ENCODE measurements at places on chromosomes 11 and 22. TPM values are rescaled to one million over a fixed set of nuclear protein-coding genes. Genes with fewer than 3 reads are reported as not detected.

- peak; percentile 46 for ATAC-seq
Observed at GRCh38 chr11:64809781-64810241, 540 bp downstream of the MEN1 start.

ZP1 gene
- 0.16 TPM for total RNA-seq

DNA sequence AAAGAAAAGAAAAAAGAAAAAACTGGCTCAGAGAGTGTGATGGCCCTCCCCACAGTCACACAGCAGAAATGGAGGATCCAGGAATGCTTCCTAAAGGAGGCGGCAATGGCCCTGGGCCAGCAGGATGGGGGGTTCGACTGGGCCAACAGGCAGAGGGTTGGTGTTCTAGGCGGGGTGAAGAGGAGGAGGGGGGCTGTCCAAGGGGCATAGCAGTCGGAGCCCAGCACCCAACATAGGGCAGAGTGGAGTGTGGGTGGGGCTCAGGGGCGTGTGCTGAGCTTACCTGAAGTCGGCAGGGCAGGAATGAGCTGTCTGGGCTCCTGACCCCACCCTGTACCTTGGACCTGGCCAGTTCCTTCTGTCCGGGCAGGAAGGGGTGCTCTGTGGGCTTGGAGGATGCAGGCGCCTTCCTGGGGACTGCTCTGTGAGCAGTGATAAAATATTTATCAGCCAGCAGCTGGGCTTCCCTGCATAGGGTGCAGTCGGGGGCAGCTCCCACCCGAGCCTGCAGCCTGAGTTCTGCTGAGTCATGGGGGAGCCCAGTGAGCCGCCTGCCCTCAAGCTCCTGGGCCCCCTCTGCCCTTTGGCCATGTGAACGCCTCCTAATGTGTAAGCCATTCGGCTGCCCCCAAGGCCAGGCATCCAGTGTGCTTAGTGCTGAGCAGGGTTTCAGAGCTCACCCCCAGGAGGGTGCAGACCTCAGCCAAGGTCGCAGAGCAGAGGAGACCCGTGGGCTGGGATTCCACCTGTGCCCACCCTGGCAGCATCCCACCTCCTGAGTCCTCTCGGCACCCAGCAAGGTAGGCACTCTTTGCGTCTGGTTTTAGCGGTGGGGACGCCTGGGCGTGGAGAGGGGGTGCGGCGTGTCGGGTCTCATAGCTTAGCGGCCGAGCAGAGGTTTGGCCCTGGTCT, 25.3 kb upstream of the PRR5 start:
- no peak for ATAC-seq

CLDN5 gene
- total RNA-seq: not detected

DNA sequence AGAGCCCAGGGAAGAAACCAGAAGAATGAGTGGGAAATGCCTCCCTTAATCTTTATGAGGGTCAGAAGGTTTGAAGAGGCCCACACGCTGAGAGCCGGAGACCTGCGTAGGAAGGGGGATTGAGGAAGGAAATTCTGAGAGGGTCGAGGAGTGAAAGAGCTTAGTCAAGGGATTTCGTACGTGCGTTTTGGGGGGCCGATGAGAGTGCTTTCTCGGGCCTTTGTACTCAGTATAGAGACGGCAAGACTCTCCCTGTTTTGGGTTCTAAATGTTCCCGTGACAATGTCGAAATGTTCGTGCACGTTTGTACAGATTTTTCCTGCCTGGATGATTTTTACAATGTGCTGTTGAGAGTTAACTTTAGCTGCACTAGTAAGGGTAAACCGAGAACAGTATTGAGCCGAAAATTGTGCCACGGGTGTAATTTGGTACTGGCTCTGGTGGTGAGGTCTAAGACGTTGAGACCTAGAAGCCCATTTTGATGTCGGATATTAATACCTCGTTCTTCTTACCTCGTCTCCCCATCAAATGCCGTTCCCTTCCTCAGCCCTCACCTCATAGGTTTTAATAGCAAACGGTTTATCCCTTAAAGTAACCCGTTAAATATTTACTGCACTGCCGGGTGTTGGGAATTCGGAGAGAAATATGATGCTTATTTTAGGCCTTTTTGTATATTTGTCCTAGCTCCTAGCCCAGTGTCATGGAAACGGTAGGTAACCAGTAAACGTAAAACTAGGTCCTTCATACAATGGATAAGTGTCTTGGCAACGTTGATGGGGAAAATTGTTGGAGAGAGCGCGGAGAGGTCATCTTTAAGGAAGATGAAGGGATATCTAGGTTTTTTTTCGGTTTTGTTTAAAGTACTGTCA, 734 bp downstream of the C11orf58 start:
- peak; percentile 25 for ATAC-seq

DNA sequence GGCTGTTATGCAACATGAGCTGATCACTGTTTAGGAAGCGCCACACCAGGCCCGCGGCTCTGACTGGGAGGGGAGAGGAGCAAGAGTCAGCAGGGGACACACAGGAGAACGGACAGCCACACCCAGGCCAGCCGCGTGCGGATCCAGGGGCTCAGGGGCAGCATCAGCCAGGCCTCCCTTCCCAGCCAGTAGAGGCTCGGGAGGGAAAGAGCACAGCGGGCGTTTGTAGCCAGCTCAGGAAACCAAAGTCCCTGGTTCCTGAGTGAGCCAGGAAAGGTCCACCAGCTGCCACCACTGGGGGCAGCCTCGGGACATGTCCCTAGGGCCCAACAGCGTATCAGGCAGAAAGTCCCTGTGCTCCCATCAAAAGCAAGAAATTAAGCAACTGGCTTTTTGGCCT, 71.8 kb upstream of the PITPNB start:
- no peak for ATAC-seq

DNA sequence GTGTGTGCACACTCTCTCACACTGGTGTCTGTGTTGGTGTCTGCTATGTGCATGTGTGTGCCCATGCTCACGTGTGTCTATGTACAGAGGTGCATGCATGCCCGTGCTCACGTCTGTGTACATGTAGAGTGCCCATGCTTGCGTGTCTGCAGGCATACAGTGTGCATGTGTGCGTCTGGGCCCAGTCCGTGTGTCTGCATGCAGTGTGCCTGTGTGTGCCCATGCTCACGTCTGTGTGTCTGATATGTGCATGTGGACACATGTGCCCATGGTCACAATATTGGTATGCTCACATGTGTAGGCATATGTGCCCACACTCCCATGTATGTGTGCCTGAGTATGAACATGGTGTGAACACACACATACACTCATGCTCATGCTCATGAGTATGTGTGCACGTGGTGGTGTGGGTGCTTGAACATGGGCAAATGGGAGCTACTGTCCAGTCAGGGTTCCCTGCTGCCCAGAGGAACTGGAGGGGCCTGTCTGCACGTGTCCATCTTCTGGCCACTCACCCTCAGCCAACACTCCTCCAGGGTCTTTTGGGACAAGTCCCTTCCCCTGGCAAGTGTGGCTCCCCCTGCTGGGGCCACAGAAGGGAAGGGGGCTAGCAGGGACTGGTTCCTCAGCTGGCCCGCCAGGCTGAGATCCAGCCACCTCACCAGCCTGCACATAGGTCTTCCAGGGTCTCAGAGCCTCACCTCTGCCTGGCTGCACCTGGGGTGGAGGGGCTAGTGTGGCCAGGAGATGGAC, 7.3 kb upstream of the TBX1 start:
- no peak for ATAC-seq

MYO7A gene
- 4.0 TPM for total RNA-seq

- ATAC-seq: no peak
Observed at GRCh38 chr11:1796413-1797011, 32.8 kb upstream of the CTSD start.

CFL1 gene
- 682 TPM for total RNA-seq

Data from activated T-helper 17 cell treated with anti-CD3 and anti-CD28 coated beads, Interleukin-2, amount 50 U/mL, for 72 hours (primary cell).